ENCODE measurements at places on chromosomes 5 and 9.

DNA sequence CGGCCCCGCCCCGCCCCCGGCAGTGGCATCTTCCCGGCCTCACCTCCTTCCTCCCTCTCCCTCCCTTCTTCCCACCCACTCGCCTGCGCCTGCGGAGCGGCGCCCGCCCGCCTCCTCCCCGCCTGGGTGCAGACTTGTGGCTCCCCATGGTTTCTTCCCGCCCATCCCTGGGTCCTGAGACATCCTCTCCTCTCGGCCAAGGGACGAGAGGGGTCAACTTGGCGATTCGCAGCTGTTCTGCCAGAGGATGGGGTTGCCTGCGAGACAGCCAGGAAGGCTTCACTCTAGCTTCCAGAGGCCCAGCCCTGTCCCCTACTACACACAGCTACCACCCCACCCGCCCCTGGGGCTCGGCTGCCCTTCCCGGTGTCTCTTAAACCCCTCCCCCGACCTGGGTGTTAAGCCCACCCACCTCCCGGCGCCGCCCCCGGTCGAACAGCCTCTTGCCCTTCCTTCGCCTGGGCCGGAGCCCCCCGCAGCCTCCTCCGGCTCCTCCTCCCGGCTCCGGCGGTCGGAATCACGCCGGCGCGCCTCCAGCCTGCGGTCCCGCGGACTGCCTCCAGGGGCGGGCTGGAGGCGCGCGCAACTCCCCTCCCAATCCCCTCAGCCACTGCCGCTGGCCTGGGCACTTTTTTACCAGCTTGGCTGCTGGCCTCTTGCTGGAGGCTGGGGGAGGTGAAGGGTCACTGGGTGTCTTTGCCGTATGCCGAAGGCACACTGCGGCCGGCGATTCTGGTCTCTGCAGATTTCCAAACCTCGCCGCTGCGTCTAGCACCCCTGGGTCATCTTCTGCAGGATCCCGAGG lies 1.9 kb downstream of the JADE2 start:
- peak; percentile 82 for DNase-seq

- no peak for DNase-seq
These were observed 6.7 kb downstream of the KCNIP1 start for GRCh38 chr5:170510559-170510958.

DNA sequence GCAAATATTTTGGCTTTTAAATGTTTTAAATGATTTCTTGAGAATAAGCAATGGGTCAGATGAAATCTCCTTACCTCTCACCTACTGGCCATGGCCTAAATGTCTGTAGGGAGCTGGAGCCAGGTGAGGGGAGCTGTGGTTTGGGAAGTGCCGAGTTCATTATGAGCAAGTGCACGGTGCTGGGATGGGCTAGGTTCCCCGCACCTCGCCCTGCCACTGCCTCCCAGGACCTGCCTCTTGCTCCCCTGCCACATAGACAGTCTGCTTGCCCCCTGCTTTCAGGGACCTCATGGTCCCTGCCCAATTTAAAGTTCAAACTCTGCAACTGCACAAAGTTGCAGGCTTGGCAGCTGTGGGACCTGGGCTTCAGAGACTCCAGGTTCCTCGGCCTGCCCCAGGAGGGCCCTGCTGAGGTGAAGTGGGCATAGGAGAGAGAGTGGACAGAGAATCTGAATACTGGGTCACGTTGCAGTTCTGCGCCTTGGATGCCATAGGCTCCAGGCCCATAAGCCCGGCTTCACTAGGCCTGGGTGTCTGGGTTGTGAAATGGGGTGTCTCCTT lies 5.4 kb downstream of the OR13J1 start:
- no peak for DNase-seq

- no peak for DNase-seq
These were observed 51.1 kb downstream of the PDE6A start for GRCh38 chr5:149893403-149893931.

- no peak for DNase-seq
These were observed 2.5 kb downstream of the GPBP1 start for GRCh38 chr5:57176350-57176857.

- DNase-seq, result no peak
These were observed 439.9 kb downstream of the GADD45G start for GRCh38 chr9:90044710-90045151.

GRCh38 chr9:14400658-14400995 lies 86.7 kb upstream of the NFIB start:
- peak; percentile 35 for DNase-seq

DNA sequence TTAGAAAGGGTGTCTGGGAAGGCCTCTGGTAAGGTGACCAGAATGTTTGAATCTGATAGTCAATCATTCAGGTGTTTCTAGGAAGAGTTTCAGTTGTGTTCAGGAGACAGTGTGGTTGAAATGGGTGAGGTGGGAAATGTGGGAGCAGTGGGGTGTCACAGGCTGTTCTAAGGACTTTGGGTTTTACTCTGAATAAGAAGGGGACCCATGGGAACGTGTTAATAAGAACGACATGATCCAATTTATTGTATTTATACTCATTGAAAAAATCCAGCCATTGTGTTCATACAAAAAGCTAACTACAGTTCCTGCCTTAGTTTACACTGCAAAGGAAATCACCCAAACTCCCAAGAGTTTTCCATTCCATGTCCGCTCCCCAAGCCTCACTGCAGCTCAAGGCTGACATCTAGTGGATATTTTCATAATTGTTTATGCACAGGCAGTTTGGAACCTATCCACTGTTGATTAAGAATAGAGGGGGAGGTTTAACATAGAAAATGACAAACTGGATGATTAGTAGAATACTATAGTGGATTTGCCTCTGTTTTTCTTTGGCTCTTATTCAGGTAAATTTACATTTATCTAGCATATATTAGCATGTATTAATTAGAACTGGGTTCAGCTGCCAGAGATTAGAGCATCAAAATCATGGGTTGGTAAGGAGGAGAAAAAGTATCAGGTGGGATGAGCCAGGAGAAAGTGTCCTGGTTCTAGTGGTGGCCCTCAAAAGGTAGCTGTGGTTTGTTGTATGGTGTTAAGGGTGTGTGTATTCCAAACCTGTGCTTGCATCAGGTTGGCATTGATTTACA lies 17.7 kb downstream of the CAVIN4 start:
- DNase-seq, result peak; percentile 40

- DNase-seq, result no peak
These were observed 28.7 kb upstream of the UBTD2 start for GRCh38 chr5:172312286-172312685.

DNA sequence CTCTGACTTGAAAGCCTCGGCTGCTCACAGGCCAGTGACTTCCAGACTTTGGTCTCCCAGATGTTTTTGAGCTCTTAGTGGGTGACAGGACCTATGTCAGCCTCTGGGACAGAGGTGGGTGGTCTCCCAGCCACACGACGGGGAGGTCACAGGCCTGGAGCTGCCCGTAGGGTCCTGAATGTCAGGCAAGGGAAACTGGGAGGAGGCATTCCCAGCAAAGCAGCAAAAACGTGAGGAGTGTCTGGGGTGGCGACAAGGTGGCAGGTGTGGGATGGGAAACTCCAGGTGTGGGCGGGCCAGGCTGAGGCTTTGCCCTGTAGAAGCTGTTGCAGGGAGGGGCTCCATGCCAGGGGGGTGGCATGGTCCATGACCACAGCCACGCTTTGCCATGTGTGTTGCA lies 110.5 kb downstream of the CACNA1B start:
- DNase-seq, result no peak

DNA sequence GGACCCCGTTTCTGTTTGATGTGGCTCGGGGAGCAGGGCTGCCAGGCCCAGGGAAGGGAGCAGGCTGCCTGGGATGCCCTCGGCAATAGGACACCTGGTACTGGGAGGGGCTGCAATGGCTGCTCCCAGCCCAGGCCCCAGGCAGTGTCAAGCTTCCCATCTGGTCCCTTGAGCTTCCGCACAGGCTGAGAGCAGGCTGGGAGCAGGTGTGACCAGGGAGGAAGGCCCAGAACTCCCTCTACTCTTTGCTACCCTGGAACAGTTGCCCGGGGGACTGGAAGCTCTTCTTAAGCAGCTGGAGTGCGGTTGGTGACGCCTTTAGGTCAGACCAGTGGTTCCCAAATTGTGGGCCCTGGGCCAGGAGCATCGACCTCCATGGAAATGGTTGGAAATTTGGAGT lies 186.9 kb downstream of the GADD45G start:
- no peak for DNase-seq

DNA sequence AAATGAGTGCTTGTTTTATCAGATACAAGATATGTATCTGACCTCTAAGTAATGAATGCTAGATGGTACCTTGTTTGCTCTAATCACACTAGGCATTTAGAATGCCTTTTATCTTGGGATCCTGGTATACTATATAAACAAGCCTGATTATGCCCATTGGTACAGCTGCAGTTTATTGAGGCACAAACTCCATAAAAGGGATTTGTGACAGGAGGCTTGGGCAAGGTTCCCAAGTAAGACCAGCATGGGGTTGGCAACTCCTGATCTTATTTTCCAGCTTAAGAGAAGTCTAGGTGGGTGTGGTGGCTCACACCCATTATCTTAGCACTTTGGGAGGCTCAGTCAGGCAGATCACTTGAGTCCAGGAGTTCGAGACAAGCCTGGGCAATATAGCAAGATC lies 93.9 kb upstream of the DMRT1 start:
- no peak for DNase-seq

DNA sequence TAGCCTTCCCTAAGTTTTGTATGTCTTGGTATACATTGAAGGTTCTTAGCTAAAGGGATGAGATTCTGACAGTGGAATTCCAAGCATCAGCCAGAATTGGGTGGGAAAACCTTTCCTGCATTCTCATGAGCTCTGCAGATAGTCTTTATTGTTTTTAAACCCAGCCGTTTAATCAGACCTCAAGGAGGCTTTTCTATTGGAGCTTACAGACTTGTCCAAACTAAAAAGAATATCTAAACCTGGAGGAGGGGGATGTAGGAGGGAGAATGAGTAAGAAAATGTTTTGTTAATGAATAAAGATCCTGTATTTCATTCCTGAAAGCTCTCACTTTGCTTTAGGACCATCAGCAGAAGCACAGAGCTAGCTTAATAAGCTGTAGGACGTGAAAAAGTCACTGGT lies 41.7 kb downstream of the EBF1 start:
- DNase-seq, result no peak

DNA sequence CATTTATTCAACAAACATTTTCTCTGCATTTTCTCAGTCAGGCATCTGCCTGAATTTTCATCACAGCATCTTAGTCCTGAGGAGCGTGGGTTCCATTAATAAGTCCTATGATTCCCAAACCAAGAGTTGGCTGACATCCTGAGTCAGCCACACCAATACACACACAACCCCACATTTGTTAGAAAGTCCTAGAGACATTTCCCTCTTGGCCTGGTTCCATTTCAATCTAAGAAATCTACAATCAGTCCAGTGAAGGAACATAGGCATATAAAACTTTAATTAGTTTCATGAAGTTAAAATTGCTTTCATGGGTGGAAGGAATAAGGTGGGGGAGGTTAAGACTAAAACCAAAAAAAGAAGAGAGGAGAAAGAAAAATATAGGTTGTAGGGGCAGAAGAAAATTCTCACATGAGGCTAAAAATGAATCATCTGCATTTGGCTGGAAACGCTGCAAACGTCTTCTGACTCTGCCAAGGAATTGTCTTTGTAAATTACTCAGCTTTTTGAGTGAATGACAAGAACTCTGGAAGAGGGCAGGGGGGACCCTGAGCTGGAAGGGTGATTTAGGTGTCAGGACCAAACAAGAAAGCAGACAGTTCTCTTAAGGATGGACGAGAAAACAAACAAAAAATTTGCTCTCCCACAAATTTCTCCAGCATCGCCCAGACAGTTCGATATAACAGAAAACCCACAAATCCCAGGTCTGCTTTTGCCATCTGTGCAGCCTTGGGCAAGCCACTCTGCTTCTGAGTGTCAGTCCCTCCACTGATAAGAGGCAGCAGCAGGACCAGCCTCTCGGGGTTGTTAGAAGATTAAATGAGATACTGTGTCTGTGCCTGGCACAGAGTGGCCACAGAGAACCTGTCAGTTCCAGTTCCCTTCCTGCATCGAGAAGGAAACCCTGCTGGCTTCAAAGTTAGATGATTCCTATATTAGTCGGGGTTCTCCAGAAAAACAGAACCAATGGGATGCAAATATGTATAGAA lies 289.7 kb downstream of the CDK5RAP2 start:
- no peak for DNase-seq

DNA sequence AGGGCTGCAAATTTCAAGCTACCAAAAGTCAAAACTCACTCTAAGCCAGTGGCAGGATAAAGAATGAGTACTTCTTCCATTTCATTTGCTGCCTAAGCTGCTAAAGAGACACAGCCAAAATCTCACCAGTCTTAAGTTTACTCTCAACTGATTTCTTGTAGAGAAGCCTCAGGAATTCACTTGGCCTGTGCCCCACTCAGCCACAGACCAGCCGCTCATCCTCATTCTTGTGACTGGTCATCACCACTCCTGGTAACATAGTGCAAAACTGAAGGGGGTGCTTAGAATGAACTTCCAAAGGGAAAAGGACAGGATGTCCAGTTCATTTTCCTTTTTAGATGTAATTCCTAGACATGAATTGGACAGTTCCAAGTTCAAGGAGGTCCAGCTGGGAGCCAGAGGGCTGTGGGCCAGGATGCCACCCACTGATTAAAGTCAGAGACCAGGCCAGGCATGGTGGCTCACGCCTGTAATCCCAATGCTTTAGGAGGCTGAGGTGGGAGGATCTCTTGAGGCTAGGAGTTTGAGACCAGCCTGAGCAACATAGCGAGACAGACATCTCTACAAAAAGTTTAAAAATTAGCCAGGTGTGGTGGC lies 72.7 kb upstream of the RANBP3L start:
- no peak for DNase-seq
